ENCODE measurements at places on chromosomes 5 and 9.
A peak's percentile ranks its signal among the peaks of the same experiment; 100 is the strongest.

GRCh38 chr5:135034236-135034962, 371 bp upstream of the PITX1 start:
- DNase-seq, result no peak

- no peak for DNase-seq
Measured at GRCh38 chr5:139454568-139455290, 7.8 kb downstream of the ECSCR start.

DNA sequence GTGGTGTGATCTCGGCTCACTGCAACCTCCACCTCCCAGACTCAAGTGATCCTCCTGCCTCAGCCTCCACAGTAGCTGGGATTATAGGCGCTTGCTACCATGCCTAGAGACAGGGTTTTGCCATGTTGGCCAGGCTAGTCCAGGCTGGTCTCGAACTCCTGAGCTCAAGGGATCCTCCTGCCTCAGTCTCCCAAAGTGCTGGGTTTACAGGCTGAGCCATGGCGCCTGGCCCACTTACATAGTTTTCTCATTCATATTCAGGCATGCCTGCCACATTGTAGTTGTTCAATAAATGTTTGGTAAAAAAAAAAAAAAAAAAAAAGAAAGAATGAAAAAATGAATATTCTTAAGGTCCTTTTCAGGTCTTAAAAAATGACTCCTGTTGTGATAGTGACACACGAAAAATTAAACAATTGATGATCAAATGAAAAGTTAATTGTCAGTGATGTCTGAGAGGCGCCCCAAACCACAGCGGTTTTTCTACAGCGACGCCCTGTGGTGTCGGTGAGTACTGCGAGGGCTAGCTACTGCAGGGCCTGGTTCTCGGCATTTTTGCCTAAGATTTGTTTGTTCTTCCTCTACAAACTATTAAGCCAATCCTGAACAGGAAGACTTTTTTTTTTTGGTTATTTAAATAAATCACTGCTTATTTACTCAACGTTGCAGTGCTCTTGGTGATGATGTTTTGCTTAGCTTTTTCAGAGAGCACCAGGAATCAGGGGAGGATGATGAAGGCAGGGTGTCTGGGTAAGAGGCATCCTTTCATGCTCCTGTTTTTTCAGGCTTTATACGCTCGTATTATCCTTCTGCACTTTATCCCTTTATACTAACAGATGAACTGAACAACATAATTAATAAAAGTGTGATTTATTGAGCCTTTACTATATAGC, 67.0 kb upstream of the DPYSL3 start:
- DNase-seq, result no peak

DNA sequence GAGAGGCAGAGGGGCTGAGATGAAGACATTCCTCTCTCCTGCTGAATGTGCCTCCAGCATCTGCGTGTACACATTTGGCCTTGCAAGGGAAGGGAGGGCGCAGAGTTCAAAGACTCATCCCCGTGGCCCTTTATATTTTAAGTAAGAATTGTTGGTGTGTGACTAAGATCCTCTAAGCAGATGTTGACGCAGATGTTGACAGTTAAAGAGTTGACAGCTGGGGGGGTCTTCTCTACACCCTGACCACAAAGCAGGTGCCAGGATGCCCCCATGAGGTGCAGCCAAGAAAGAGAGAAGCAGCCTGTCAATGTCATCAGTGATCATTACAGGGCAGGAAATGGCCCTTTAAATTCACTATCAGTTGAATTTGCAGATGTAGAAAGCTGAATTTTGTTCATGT, 262.9 kb downstream of the IRX1 start:
- no peak for DNase-seq

GRCh38 chr5:58357121-58357520, 102.8 kb downstream of the PLK2 start:
- no peak for DNase-seq

DNA sequence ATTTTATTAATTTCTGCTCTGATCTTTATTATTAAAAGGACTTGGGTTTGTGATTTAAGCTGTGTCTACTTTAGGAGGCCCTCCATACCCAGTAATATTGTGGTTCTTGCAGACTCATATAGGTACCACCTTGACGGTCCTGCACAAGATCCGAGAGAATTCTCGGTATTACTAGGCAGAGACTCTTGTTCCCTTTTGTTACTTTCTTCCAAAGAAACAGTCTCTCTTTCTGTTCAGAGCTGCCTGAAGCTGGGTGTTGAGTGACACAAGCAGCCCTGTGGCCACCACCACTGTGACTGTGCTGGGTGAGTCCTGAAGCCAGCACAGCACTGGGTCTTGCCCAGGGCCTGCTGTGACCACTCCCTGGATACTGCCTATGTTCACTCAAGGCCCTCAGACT, 666.6 kb downstream of the SEMA5A start:
- DNase-seq, result no peak

DNA sequence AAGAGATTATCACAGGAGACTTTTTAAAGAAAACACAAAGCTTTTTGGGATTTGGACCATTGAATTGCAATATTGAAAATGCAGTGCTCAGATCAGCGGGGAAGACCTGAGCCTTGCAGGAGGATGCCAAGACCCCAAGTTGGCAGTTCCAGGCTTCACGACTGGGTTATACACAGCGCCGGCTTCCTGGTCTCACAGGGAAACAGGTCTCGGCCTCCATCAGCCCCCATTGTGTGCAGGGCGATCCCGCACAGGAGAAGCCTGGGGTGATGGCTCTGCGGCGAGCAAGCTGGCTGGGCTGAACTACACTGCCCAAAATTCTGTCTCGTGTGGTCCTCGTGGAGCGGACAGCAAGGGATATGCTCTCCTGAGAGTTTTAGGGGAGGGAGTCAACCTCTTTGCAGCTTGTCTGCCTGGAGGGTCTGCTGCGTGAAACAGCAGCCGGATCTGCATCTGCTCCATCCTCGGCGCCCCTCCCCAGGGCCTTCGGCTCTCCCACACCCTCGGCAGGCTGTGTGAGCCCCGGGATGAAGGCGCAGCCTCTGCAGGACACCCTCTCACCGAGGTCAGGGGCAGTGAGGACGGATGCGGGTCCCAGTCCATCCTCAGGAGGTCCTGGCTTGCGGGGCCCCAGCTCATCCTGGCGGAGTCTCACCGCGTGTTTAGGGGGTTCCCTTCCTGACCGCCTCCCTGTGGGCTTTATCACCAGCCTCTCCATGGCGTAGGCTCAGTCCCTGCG, 60.6 kb downstream of the NSUN2 start:
- DNase-seq, result no peak

DNA sequence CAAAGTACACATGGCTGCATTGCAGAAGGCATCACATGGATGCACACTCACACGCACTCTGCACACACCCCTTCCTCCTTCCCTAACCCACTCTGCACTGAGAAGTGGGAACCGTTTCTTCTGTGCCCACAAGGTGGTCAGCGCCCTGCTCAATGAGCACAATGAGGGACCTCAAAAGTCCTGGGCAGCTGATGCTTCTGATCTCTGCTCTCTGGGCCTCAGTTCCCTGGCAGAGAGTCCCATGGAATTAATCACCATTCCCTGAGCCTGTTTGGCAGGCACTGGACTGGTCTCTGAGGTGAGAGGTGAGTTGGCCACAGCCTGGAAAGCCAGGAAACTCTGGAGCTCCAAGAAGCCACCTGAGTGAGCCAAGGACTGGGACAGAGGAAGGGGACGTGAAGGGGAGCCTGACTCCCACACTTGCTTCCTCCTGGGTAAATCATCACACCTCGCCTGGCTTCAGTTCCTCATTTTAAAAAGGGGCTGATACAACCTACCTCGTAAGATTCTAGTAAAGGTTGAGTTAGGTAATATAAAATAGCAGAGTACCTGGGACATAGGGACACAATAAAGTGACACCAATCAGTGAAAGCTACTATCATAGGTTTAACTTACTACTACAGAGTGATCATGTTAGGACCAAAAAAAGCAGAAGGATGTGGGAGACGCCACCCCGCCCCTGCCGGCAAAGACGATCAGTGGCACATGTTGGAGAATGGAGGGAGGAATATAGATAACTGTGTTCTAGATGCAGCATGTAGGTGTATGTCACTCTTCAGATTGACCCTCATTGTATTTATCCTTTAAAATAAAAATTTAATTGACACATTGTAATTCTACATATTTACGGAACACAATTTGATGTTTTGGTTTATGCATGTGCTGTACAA, 21.1 kb upstream of the IGFBPL1 start:
- DNase-seq, result no peak

DNA sequence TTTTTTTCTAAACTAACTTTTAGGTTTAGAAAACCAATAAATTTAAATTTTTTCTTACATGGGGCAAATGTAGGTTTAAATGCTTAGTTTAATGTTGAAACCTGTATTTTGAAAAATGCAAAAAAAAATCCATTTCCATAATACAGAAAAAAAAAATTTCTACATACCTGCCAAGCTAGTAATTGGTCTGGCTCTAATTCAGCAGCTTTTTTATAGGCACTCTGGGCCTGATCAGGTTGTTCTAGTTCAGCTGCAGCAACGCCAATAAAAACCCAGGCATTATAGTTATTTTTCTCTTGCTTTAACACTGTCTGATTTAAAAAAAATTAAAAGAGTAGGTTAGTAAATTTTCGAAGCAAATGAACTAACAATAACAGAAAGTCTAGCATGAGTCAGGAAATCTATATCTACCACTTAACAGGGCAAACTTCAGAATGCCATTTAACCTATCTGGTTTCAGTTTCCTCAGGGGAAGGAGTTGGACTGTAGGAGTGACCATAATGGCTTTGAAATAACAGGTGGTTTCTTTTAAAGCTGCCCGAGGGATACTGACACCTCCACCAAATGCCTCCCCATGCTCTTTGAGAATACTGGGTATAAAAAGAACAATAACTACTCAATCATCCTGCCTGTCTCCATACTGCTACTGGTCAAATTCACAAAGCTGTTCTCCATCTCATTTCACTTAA, 11.6 kb downstream of the SKIC3 start:
- no peak for DNase-seq

- DNase-seq, result no peak
Measured at GRCh38 chr5:134509308-134510040, 16.0 kb upstream of the JADE2 start.

DNA sequence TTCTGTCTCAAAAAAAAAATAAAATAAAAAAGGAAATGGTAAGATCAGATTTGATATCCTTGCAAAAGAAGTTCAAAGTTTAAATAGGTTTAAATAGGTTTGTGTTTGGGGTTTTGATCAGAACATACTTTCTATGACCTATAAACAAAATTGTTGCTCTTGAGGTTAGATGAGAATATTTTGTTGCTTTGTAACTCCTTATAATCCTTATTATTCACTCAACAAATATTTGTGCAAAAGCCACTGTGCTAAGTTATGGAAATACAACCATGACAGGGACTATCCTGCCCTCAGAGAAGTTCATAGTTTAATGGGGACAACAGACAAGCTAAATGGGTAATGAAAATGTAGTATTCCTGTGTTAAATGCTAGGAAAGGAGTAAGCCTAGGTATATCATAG, 71.5 kb downstream of the INVS start:
- no peak for DNase-seq

DNA sequence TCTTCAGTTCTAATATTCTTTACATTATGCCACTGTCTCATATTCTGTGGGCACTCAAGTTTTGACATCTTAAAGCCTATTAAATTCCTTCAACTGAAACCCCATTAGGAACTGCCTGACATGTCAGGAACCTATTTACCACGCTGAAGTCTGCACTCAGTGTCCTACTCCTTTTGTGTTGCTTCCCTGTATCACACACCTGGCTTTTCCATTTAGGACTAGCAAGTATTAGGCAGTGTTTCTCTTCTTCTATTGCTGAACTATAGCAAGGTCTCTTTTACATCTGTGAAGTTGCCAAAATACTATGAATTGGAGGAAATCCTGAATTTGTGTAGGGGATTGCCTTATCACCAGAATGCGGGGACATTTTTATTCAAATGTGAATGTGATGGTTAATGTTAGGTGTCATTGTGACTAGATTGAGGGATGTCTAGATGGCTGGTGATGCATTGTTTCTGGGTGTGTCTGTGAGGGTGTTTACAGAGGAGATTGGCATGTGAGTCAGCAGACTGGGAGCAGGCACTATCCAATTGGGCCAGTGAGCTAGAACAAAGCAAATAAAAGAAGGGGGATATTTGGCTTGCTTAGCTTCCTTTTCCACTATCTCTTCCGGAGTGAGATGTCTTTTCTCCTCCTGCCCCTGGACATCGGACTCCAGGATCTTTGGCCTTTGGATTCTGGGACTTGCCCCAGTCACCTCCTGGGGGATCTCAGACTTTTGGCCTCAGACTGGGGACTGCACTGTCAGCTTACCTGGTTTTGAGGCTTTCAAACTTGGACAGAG, 21.2 kb upstream of the VCAN start:
- no peak for DNase-seq

- DNase-seq, result peak; percentile 10
Measured at GRCh38 chr5:178279723-178280438, 47.3 kb upstream of the PHYKPL start.

GRCh38 chr5:164012371-164012770, 507.0 kb downstream of the MAT2B start:
- no peak for DNase-seq

GRCh38 chr9:35295369-35296036, 133.7 kb downstream of the UNC13B start:
- no peak for DNase-seq

- no peak for DNase-seq
Measured at GRCh38 chr5:122173474-122174415, 44.4 kb downstream of the ZNF474 start.

- no peak for DNase-seq
Measured at GRCh38 chr9:135644631-135645218, 5.4 kb upstream of the GLT6D1 start.

DNA sequence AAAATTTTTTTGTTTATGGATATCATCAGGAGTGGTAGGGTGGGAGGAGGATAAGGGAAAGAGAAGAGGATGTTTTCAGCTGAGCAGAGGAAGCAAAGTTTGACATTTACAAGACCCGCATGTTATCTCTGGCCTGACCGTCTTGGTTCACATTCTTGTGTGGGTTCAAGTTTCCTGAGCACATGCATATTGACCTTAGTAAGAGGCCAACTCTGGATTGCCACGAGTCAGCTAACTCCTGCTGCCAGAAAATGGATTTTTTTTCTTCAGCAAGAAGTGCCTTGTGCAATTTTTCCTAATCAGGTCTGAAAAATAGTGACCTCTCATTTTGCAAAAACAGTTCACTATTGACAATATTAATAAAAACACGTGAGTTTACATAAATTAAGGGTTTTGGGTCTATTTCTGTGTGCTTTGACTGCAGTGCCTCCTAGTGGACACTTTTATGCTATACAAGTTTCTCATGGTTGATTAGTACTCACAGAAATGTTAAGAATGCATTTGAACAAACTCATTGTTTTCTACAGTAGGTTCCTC, 27.1 kb upstream of the BASP1 start:
- DNase-seq, result peak; percentile 29

DNA sequence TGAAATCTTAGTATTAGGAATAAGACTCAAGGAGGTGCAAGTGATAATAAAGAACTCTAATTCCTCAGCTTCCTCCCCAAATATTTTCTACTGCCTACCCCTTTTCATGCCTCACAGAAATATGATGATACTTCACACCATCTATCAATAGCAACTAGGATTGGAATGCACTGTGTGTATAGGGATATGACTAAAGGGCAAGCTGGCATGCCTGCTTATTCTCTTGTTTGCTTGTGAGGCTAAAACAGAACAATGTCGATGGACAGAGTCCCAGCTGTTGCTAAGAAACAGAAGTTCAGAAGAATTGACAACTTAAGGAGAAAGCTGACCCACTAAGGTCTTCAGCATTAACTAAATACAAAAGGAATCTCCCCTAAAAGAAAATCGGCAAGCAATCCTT, 9.7 kb upstream of the CHD1 start:
- DNase-seq, result no peak

- no peak for DNase-seq
Measured at GRCh38 chr5:104452550-104452949, 890.0 kb upstream of the NUDT12 start.

GRCh38 chr5:68265347-68265746, 49.8 kb downstream of the PIK3R1 start:
- DNase-seq, result no peak

GRCh38 chr9:121836366-121836885, 185.0 kb downstream of the DAB2IP start:
- DNase-seq, result no peak

All from SHP77 treated with DMSO at 0.1 percent for 48 hours (cell line).